CD8-positive, alpha-beta T cell (primary cell): ENCODE measurements at places on chromosomes 5 and 9.
A peak's percentile ranks its signal among the peaks of the same experiment; 100 is the strongest.

DNA sequence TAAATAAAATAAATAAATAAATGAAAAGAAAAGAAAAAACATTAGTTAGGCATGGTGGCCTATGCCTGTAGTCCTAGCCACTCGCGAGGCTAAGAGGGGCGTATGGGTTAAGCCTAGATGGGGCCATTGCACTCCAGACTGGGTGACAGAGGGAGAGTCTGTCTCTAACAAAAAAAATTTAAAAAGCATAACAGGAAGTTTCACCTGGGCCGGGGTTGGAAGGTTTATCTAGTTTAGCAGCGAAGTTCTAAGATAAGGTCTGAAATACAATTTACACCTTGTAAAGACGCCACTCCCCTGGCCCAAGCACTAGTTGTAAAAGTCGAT is 18.0 kb downstream of the ZMAT2 start:
- DNase-seq = no peak

GRCh38 chr5:120255214-120255613 is 208.9 kb upstream of the PRR16 start:
- DNase-seq = no peak

GRCh38 chr9:131087354-131087893 is 8.9 kb upstream of the AIF1L start:
- DNase-seq = no peak

- DNase-seq = peak; percentile 57
Measured at GRCh38 chr5:81425569-81425968, 31.6 kb upstream of the ACOT12 start.

DNA sequence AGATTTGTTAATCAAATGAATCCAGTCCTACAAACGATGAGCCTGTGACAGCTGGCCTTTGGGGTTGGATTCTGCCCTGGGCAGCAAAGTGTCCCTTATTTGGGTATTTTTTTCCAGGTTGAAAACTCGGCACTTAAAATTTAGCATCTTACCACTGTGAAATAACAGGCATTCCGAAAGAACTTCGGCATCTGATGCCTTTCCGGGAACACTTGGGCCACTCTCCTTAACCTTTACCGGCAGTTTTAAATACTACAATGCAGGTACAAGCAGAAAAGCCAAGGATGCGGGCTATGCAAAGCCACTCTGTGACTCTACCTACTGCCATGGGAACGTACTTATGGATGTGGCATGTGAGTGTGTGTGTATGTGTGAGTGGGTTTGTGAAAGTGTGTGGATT is 1.0 kb upstream of the RASGRF2 start:
- no peak for DNase-seq

GRCh38 chr5:169635936-169636335 is 1.1 kb upstream of the DOCK2 start:
- no peak for DNase-seq

GRCh38 chr5:178368274-178368673 is 135.7 kb upstream of the PHYKPL start:
- DNase-seq = no peak

GRCh38 chr5:155729684-155730059 is 597.3 kb upstream of the SGCD start:
- no peak for DNase-seq

DNA sequence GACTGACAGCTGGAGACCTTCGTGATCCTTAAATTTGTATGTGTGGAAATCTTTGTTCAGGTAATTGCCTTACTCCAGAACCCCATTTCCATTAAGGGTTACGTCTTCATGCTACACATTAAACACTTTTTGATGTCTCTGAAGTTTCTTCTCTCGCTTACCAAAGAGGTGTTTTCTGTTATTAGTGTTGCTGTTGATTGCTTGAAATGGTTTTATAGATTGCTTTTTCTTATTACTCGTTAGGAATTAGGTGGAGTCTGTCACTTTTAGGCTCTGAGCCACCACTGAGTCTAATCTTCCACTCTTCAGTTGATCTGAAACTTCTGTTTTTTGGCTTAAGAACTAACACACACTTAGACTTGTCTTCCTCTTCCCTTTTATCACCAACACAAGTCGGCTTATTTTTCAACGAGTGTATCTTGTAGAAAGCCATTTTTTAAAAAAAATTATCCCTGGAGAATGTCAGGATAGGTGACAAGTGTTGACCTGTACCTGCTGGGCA is 62.2 kb upstream of the PPARGC1B start:
- no peak for DNase-seq

- DNase-seq = no peak
Measured at GRCh38 chr9:127991757-127992274, 11.0 kb upstream of the EEIG1 start.

DNA sequence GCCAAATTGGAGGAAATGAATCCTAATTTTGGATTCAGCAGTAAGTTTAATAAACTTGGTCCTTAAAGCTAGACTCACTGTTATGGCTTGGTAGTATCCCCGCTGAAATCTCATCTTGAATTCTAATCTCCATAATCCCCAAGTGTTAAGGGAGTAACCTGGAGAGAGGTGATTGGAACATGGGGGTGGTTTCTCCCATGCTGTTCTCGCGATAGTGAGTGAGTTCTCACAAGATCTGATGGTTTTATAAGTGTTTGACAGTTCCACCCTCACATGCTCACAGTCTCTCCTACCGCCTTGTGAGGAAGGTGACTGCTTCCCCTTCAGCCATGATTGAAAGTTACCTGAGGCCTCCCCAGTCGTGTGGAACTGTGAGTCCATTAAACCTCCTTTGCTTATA is 824.5 kb upstream of the WWC1 start:
- no peak for DNase-seq

- DNase-seq = no peak
Measured at GRCh38 chr9:38529317-38529716, 91.1 kb downstream of the ANKRD18A start.

DNA sequence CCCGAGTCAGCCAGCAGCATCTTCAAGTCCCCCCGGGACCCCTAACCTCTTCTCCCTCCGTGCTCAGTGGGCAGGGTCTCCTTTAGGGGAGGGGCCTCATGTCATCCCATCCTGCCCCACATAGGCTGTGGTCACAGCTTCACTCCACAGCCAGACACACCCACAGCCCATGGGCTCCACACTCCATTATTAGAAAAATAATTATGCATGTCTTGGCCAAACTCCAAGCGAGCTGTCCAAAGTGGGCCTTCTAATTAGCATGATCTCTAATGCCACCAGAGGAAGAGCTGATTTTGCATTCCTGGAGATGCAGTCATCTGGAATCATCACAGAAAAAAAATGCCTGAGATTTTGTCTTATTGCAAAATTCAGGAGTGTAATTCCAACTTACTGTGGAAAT is 418.2 kb downstream of the IRX2 start:
- DNase-seq = no peak

DNA sequence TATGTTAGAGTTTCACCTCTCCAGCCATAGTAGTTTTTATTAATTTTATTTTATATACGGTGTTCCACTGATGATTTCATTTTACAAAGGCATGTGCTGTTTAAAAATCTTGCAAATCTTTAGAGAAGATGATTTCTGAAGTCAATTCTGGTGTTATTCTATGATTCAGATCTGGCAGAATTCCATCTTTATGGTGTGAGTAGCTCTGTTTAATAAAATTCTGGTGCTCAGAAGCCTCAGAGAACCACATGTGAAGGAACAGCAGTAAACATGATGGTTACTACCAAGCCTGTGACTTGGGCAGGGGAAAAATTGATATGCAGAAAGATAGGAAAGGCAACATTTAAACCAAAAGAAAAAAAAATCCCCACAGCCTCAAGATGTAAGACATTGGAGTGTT is 299.7 kb downstream of the NPR3 start:
- DNase-seq = no peak

GRCh38 chr5:180630426-180630825 is 19.0 kb downstream of the FLT4 start:
- no peak for DNase-seq

- no peak for DNase-seq
Measured at GRCh38 chr5:135739383-135739981, 95.0 kb upstream of the SLC25A48 start.

GRCh38 chr5:144230806-144231205 is 60.1 kb downstream of the KCTD16 start:
- DNase-seq = no peak

DNA sequence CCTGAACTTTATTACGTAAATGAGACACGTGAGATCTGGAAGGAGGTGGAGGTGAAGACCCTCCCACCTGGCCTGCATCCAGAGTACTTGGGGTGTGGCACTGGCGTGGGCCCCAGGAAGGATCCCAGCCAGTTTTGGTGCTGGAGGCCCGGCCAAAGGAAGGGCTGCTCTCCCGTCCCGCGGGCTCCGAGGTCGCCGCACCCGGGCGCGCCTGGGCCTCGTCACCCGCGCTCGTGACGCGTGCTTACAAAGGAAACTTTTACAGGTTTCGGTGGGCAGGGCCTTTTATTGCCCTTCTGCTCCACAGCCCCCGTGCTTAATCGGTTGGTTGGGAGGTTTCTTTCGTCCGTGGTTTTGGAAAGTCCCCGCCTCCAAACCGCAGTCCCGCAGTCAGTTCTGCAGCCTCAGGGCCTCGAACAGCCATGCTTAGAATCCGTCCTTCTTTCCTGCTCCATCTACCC is 29.2 kb downstream of the CDKN2A start:
- DNase-seq = peak; percentile 84

- DNase-seq = no peak
Measured at GRCh38 chr9:135748676-135749075, 46.7 kb downstream of the KCNT1 start.

GRCh38 chr9:77661566-77662085 is 13.5 kb upstream of the GNA14 start:
- DNase-seq = no peak

DNA sequence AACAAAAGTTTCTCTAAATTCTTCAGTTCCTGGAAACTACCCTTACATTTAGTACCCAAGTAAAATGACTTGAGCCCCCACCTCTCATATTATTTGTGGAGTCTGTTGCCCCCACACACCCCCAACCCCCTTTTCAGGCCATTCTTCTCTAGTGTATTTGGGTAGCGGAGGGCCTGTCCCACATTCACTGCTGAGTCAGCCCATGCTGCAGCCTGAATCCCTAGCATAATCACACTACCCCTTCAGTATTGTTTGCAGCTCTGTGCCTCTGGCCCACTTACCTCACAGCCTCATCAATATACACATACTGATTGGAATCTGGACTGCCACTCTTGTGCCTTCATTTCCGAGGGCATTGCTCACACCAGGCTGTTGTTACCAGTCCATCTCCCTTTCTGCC is 26.8 kb downstream of the RGS7BP start:
- no peak for DNase-seq

DNA sequence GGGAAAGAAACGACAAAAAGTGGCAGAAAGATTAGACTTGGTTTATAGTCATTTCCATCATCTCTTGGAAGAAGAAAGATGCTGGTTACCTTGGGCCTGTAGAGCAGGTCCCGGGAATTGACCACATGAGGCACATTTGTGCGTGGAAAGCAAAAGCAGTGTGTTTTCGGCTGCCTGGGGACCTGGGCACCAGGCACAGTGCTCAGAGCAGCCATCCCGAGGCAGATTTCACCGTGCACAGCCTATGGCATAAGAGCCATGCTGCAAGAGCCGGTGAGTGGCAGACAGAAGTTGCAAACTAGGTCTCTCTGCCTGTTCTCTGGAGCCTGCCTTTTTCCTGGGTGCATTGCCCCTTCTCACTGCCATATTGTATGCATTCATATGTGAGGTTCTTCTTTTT is 77.0 kb downstream of the ICE1 start:
- no peak for DNase-seq

DNA sequence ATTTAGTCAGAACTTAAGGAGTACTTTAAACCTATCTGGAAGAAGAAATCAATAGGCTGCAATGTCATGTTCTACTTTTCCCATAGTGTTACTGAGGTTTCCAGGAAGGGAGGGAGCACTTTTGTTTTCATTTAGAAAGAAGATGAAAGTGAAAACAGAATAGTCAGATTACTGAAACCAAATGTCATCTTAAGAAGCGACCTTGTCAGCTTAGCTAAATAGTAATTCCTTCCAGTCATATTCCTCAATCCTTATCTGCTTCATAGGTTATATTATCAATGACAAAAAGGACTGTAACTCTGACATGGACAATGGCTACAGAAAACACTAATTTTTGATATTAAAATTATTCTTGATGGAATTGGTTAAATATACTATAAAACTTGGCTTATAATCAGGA is 27.7 kb downstream of the SAR1B start:
- no peak for DNase-seq

- peak; percentile 52 for DNase-seq
Measured at GRCh38 chr5:38809388-38810359, 36.1 kb upstream of the OSMR start.

DNA sequence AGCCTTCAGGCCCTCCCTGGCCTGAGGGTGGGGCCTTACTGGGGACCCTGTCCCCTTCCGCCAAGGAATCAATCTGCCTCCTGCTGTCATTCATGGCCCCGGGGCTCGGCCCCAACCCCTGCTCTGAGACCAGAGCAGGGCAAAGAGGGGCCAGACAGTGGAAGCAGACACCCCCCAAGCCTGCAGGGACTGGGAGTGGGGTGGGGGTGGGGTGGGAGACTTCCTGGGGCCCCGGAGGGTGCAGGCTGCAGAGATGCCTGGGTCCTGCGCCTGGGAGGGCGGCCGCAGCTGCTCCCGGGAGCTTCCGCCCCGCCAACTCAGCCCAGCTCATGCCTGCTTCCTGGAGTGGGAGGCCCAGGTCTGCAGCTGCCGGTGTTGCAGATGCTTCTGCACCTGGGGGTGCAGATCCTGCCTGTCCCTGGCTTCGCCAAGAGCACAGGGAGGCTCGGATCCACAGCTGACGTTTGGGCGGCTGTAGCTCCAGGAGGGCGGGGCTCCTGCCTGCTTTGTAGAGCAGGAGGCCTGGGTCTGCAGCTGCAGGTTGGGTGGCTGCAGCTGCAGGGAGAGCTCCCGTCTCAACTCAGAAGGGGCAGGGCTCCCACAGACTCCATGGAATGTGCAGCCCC is 6.2 kb downstream of the KIF4B start:
- DNase-seq = no peak

DNA sequence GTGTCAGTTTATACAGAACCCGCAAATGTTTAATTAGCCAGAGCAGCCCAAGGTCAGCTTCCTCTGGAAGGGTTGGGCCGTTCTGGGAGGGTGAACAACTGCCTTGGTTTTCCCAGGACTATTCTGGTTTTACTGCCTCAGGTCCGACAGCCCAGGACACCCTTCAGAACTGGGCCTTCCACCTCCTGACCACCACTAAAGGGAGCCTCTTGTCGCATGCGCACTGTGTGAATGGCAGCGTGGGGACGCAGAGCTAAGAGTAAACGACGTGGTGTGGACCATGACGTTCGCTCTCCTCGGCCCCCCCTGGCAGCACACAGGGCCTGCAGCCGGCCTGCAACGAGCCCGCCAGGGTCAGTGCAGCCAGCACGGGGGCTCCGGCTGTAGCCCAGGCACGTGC is 214.9 kb downstream of the FANCC start:
- no peak for DNase-seq
